ENCODE measurements at places on chromosomes 2 and 18.

DNA sequence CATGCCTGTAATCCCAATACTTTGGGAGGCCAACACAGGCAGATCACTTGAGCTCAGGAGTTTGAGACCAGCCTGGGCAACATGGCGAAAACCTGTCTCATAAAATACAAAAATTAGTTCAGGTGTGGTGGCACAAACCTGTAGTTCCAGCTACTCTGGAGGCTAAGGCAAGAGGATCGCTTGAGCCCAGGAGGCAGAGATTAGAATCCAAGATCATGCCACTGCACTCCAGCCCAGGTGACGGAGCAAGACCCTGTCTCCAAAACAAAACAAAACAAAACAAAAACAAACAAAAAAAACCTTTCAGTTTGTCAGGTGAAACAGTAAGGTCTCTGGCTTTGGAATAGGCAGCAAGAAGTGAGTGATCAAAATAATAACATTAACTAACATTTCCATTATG lies 84.6 kb downstream of the CLHC1 start:
- no peak for DNase-seq

- DNase-seq: no peak
Measured at GRCh38 chr18:26702086-26702485, 153.7 kb upstream of the KCTD1 start.

GRCh38 chr2:109382951-109383350 lies 230.8 kb downstream of the SEPTIN10 start:
- DNase-seq: peak; percentile 83

DNA sequence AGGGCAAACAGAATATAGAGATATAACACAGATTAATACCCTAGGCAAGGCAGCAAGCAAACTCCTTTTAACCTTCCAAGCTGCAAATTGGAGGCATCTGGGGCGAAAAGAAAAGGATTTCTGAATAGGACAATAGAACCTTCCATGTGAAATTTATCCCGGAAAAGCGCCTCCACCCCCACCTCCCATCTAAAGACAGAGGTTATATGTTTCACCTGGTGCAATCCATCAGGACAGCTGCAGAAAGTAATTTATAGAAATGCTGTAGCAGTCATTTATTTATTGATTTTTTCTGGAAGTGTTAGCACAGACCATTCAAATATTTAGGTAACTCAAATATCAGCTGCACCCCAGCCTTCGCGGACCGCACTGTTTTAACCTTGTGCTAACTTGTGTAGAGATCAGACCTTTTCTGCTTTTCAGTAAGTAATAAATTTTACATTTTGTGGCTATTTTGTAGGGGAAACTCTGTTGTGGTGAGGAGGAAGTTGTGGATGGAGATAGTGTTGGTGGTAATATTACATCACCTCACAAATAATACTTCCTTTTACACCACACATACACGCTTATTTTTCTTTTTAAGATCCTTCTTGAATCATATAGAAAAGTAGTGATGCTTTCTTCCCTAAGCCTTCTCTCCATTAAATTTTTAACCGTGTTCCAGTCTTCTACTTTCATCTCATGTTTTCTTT lies 919.3 kb upstream of the CDH2 start:
- DNase-seq: no peak

- no peak for DNase-seq
Measured at GRCh38 chr2:142061733-142062132, 69.1 kb downstream of the LRP1B start.

DNA sequence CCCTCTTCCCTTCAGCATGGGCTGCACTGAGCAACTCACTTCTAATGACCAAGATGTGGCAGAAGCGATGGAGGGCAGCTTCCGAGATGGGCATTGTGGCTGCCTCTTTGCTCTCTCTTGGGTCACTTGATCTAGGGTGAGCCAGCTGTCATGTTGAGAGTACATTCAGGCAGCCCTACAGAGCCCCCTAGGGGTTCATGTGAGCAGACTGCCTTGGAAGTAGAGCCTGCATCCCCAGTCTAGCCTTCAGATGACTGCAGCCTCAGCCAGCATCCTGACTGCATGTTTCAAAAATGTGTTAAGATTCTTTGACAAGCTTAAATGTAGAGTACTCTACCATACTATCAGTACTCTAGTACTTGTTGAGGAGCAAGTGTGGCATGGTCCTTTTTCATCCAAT lies 143.9 kb downstream of the NCK2 start:
- no peak for DNase-seq

DNA sequence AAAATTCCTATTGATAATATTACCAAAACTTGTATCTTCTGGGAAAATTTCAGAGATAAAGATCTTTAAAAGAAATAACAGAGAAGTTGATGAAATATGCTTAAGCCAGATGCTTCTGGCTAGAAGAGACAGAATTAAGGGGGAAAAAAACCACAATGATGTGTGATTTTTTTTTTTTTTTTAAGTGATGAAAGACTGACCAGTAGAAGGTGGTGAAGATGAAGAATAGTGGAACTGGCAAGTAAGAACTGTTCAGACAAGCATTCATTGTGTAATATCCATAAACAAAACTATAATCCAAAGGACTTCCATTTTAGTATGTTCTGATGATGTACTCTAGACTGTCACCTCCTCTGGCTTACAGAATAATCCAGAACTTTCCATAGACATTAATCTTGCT lies 89.8 kb downstream of the INO80D start:
- DNase-seq: no peak

- no peak for DNase-seq
Measured at GRCh38 chr18:63741769-63742168, 33.4 kb upstream of the SERPINB7 start.

- DNase-seq: no peak
Measured at GRCh38 chr2:120863661-120864320, 128.1 kb downstream of the GLI2 start.

GRCh38 chr2:20578895-20579825 lies 71.7 kb downstream of the HS1BP3 start:
- DNase-seq: no peak

GRCh38 chr2:238728330-238729260 lies 119.3 kb upstream of the TWIST2 start:
- no peak for DNase-seq

DNA sequence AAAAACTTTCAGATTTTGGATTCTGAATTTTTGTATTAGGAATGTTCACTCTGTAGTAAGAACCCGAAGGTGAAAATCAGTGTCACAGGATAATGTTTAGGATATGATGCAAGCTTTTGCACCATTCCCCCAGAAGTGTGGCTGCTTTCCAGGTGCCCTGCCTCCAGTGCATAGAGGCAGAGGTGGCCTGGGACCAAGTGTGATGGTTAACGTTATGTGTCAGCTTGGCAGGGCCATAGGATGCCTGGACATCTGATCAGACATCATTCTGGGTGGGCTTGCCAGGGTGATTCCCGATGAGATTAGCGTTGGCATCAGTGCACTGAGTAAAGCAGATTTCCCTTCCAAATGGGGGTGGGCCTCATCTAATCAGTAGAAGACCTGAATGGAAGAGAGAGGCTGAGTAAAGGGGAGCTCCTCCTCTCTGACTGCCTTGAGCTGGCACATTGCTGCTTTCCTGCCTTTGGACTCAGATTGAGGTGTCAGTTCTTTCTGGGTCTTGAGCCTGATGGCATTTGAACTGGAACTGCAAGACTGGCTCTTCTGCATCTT lies 177.4 kb upstream of the HS6ST1 start:
- DNase-seq: no peak

DNA sequence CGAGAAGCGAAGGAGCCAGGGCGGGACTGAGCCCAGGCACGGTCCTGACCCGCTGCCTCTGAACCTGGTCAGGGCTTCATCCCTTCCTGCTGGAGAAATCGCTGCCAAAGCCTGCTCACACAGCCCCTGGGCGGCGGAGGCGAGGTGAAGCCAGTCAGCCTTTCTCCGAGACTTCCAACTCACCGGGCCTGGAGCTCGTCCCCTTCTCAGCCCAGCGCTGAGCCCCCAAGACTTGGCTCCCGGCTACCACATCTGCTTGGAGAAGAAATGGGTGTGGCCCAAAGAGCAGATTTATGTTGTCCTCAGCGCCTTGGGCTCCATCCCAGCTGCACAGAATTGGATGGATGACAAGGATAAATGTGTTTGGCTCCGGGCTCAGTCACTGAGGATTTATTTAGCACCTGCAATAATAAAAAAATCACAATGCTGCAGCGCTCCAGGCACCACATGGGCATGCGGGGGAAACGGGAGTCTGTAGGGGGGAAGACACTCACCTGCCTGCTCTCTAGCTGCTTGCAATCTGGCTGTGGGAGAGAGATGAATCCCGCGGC lies 64.9 kb downstream of the ACTR2 start:
- no peak for DNase-seq

GRCh38 chr2:8576525-8577167 lies 105.2 kb upstream of the ID2 start:
- peak; percentile 71 for DNase-seq

DNA sequence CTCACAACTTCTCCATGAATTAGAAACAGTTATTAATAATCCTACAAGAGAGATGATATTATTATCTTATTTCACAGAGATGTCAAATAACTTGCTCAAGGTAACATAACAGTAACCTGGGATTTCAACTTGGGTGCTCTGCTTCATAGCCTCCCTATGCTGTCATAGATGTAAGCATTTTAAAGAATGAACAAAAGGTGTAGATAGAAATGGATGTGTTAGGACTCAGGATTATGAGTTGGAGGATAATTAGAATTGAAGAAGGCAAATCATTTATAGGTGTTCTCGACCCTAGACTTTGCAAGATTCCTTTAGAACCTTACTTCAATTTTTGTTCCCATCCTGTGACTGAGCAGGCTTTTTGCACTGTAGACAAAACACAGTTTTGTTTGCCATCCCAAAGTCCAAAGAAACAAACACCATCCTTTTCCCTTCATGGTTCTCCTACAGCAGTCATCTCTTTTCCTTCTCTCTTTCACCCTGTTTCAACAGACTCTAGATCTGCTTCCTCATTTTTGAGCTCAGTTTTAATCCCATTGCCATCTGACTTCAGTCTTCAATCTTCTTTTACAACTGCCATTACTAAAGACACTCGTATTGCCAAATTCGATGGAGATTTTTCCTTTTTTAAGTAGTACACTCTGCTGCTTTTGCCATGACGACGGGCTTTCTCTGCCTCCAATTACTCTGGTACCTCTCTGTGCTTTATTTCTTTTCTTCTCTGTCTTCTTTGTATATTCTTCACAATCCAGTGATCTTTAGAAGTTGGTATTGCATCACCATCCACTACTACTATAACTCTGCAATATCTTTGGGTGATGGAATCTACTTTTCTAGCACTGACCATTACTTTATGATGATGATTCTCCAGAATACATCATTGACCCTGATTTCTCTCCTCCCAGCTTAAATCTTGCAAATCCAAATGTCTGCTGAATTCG lies 4.5 kb downstream of the HNMT start:
- DNase-seq: no peak

- DNase-seq: no peak
Measured at GRCh38 chr2:132662732-132663131, 7.3 kb downstream of the LYPD1 start.

- DNase-seq: no peak
Measured at GRCh38 chr2:17401096-17401495, 117.1 kb downstream of the RAD51AP2 start.

DNA sequence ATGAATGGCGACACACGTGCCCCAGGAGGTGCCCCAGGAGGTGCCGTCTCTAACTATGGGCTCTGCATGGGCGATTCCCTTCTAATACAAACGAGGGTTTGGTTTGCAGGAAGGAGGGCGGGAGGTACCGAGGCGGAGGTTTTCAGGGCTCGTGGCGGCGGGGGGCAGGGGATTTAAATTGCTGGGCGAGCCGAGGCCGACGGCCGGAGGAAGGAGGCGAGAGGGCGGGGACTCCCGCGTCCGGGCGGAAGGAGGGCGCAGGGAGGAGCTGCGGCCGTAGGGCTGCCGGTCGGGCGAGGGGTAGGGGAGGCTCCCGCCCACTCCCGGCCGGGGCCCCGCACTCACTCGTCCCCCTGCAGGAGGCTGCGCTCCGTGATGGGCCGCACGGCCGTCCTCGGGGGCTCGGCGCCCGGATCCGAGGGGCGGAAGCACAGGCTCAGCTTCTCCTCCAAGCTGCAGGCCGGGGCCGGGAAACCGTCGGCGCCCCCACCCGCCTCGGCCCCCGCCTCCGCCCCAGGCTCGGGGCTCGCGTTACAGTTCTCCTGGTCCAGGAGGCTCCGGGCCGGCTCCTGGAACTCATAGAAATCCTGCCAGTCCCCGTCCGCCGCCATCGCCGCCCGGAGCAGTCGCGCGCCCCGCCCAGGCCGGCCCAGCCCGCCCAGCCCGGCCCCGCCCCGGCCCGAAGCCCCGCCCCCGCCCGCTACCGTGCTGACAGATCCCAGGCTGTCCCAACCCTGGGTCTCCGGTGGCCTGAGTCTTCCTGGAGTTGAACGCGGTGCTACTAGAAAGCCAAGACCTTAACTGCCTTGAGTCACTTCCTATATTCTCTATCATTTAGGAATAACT lies at the start of gene FEZ2:
FEZ2 (minus strand) TSS at position 637 of the 846 bp plus-strand sequence; CDS start at position 611, 26 bp downstream.
- peak; percentile 97 for DNase-seq

All from left lung (tissue), 14 donors.